ENCODE measurements at places on chromosomes 2 and 18.

GRCh38 chr18:35736696-35737095 lies 155.2 kb downstream of the GALNT1 start:
- no peak for DNase-seq

- DNase-seq = no peak
Measured at GRCh38 chr18:9417073-9417851, 58.1 kb upstream of the RALBP1 start.

- DNase-seq = no peak
Measured at GRCh38 chr2:43387092-43388062, 161.0 kb upstream of the ZFP36L2 start.

GRCh38 chr2:13604951-13605661 lies 888.4 kb downstream of the TRIB2 start:
- DNase-seq = no peak

DNA sequence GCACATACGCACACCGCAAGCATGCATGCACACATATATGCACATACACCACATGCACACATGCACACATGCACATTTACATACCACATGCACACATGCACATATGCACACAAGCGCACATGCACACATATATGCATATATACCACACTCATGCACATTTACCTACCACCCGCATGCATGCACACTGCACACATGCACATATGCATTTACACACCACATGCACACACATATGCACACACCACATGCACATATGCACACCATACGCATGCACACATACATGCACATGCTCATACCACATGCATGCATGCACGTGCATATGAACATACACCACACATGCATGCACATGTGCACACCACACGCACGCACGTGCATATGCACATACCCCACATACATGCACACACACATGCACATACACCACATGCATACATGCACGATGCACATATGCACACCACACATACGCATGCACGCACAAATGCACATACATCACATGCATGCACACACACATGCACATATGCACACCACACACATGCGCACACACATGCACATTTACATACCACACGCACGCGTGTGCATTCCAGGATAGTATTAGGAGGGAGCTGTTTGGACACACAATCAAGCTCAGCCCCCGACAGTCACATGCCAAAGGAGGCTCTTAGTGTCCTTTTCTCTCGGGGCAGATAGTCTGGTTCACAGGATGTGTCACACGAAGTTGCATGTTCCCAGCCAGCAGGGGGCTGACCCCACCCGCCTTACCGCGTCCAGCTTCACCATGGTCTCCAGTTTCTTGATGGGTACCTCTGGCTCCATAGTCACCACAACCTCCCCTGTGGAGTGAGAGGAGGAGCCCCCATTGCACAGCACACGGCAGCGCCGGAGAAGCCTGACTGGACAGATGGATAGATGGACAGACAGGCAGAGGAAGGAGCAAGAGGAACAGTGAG lies 5.9 kb downstream of the OTOF start:
- no peak for DNase-seq

- DNase-seq = no peak
Measured at GRCh38 chr2:50355891-50356290, 676.0 kb downstream of the NRXN1 start.

DNA sequence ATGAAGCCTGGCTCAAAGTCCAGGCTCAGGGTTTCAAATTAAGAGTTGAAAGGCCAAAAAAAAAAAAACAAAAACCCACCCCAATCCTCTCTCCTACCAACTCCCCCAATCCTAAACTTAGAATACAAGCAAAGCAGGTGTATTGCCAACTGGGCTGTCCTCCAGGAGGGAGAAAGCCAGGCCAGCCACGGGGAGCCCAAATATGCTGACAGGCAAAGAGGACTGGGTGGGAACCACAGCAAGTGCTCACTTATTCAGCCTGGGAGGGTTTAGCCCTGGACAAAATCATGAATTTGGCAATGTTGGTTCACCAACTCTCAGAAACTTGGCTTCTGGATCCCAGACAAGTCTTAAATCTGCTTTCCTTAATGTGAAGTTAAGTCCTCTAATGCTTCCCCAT lies 36.5 kb downstream of the GKN2 start:
- DNase-seq = no peak

GRCh38 chr2:216131175-216131926 lies 22.2 kb downstream of the XRCC5 start:
- no peak for DNase-seq

DNA sequence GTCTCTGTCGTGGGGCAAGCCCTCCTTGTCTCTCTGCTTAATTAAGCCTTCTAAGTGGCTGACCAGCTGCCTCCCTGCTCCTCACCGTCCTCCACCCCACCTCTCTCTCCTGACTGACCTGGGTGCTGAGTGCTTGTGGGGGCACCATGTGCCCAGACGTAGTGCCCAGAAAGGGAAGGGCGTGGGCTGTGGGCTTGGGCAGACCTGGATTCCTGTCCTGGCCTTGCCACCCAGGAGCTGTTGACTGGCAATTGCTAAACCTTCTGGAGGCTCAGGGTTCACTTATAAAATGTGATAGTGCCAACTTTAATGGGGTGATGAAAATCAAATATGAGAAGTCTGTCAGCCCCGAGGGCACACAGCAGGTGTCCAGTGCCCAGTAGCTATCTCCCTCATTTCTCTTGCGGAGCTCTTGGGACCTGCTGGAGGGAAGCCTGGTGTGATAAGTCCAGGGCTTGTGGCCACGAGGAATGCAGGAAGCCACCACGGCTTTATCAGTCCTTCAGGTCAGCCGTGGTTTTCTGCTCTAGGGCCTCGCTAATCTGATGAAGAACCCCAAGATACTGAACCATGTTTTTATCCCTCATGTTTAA lies 22.0 kb upstream of the INHBB start:
- no peak for DNase-seq

DNA sequence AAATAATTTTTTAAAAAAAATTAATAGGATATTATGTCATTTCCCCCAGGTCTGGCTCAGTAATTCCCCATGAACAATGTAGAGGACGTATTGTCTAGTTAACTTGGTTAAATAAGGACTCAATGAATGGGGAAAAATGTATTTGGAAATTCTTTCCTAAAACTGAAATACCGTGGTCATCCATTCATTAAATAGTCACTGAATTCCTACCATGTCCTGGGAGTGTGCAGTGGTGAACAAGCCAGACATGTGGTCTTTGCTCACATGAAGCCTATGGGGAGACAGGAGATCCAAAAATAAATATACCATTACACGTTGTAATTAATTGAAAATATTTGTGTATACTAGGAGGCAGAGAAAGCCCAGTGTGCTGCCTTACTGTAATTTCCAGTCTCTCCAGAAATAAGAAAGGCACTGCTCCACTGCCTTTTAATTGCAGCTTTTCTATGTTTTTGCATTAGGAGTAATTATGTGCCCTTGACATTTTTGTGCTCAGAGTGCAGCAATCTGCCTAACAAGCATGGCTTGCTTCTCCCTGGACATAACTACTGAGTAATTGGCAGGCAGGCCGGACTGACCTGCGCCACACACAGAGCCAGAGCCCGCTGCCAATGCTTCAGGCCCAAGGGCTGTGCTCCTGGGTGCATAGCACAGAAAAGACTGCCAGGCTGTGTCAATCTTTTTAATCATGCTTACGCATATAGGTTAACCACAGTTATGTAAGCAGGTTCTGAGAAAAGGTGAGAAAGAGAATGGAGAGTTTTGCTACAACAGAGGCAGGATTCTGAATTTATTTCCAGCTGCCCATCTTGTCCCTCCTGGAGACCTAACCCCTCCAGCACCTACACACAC lies 22.2 kb upstream of the TTC39C start:
- DNase-seq = no peak

- no peak for DNase-seq
Measured at GRCh38 chr2:69111076-69111475, 98.1 kb downstream of the ANTXR1 start.

- DNase-seq = no peak
Measured at GRCh38 chr2:11835403-11835802, 89.0 kb downstream of the LPIN1 start.

- DNase-seq = no peak
Measured at GRCh38 chr2:197001921-197002320, 75.4 kb upstream of the PGAP1 start.

- no peak for DNase-seq
Measured at GRCh38 chr2:214376618-214377285, 34.1 kb upstream of the VWC2L start.

DNA sequence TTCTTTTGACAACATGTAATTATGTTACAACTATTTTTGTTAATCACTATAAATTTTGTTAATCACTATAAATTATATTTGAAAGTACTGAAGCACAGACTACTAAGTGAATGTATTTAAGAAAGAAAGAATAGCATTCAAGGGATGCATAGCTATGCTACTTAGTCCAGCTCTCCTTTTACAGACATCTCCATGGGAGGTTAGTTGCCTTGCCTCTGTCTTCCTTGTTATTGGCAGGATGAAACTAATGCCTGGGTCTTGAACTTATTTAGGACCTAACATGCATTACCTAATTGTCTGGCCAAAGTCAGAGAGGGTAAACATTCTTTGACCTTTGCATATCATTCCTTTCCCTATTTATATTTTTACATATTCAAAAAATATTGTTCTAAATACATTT lies 519.5 kb downstream of the NRXN1 start:
- no peak for DNase-seq

- no peak for DNase-seq
Measured at GRCh38 chr2:149145314-149146295, 107.1 kb downstream of the LYPD6B start.

DNA sequence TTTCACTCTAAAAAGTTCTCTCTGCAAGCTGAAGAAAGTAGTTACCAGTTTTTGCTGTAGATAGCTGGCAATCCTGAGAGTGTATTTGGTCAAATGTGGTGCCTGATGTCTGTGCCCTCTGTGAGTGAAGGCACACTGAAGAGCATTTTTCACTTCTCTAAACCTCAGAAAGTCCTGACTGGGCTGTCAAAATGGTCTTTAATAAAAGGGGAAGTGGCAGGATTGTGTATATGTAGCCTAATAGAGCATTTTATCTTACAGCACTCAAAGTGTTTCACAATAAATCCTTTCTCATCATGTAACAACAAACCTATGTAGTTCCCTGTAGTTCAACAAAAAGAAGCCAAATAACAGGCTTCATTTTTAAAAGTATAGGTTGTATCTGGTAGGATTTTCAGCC lies 1552.3 kb upstream of the SLC39A10 start:
- peak; percentile 94 for DNase-seq

- peak; percentile 57 for DNase-seq
Measured at GRCh38 chr2:143841935-143842334, 678.0 kb downstream of the ZEB2 start.

GRCh38 chr2:65722028-65722778 lies 289.8 kb upstream of the SPRED2 start:
- DNase-seq = no peak

DNA sequence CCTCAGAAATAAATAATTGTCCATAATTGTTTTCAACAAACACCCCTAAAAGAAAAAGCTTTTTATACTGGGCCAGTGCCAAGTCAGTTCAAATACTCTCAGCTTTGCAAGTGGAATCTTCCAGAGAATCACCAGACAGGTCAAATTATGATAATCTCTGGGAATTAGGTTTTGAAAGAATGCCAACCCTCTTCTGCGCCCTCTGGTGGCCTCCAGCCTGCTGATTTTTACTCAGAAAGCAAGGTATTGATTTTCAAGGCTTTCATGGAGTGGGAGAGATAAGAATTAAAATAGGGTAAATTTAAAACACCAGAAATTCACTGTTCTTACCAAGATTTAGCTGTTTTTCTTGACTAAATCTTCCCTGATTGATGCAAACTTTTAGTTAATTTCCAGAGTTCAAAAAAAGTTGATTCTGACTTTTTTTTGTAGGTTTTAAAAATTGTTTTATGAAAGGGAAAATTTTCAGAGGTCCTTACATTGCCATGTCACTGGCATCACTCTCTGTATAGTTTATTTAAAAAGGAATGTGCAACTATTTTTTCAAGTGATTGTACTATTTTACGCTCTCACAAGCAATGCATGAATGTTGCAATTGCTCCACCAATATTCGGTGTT lies 282.9 kb upstream of the TNP1 start:
- DNase-seq = peak; percentile 26

DNA sequence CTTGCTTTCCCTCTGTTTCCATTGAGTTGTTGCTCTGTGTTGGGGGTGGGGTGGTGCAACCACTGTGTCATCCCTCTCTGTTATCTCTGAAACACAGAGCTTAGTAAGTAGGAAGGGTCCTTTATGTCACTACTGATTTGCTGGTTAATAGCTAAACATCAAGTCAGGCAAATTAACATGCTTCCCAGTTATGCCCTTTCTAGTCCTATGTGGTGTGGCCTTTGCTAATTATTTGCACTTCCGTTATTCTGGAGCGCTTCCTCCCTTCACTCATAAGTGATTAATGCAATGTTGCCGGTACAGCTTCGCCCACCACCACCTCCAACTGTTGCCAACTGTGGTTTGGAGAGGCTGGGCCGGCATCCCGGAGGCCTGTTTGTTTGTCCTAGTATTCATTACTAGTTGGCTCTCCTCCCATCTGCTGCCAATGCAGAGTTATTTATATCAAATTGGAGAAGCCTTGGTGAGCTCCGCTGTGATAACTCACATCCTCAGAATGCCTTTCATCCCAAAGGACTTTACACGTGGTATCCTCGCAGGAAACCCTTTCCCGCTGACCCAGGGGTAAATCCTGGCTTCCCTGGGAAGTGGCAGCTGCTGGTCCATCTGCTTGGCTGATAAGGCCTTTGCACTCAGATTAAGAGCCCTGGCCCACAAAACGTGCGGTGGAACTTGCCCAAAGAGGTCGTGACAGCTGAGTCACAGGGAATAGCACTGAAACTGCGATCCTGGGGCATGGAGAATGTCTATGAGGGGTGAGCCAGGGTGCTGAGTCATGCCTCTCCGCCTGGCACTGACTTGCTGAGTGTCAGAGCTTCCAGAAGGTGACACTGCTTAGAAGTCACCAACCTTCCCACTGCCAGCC lies 72.0 kb upstream of the ZCCHC2 start:
- no peak for DNase-seq

- DNase-seq = no peak
Measured at GRCh38 chr18:477565-477964, 22.9 kb downstream of the COLEC12 start.

All from Kasumi-1 (cell line).